T47D (cell line): ENCODE measurements at places on chromosomes 2 and 18.
A peak's percentile ranks its signal among the peaks of the same experiment; 100 is the strongest.

- no peak for DNase-seq
These were observed 54.2 kb downstream of the ACTR2 start for GRCh38 chr2:65281627-65282351.

DNA sequence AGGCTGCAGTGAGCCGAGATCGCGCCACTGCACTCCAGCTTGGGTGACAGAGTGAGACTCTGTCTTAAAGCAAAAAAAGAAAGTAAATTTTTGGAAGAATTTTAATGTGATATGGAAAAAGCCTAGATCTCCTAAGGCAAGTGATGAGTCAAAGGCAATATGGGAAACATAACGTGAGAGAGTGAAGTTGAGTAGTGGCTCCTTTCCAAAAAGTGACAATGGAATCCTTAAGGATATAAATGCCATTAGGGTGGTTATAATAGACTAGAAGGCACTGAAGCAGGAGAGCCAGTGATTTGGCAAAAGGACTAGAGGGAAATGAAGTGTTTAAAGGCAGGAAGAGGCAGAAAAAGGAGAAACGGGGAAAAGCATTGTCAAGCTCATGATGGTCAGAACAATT is 25.6 kb downstream of the ARHGAP28 start:
- no peak for DNase-seq

DNA sequence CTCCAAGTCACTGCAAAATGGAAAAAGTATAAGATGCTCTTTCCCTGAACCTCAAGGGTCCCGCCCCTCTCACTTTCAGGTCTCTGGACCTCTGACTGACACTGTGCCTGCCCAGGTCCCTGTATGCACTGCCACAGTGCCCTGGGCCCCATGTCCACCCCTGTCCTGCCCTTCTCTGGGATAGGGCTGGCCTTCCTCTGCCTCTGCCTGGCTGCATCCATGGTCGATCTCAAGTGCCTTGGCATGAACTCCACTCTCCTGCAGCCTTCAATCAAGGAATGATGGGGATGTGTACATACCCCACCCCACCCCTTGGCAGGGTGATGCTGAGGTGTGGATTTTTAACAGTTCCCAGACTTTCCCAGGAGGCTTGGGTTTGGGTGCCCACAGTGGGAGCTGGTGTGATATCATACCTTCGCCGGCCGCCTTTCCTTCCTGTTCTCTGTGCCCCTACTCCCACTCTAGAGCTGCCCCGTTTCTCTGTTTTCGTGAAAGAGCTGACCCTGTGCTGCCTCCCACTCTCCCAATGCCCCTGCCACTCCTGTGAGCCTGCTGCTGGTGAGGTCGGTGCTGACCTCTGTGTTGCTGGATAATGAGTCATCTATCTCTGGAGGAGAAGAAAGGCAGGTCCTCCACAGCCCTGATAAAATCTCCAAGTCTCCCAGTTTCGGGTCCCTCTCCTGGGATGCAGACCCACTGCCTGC is 18.9 kb downstream of the PTPN18 start:
- DNase-seq, result no peak

DNA sequence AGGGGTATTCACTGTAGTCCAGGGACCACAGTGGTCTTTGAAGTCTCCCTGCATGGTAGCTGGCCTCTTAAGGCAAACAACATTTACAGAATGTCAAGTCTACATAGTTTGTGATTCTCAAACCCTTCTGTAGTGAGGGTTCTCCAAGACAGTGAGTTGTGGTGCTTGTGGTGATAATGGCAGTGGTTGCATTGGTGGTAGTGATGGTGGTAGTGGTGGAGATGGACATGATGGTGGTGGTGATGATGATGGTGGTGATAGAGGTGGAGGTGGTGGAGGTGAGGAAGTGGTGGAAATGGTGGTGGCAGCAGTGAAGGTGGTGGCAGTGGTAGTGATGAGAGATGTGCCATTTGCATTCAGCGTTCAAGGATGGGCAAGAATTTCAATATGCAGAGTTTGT is 104.9 kb downstream of the TACR1 start:
- no peak for DNase-seq

- DNase-seq, result no peak
These were observed 374.0 kb downstream of the ZNF516 start for GRCh38 chr18:76121011-76121410.

DNA sequence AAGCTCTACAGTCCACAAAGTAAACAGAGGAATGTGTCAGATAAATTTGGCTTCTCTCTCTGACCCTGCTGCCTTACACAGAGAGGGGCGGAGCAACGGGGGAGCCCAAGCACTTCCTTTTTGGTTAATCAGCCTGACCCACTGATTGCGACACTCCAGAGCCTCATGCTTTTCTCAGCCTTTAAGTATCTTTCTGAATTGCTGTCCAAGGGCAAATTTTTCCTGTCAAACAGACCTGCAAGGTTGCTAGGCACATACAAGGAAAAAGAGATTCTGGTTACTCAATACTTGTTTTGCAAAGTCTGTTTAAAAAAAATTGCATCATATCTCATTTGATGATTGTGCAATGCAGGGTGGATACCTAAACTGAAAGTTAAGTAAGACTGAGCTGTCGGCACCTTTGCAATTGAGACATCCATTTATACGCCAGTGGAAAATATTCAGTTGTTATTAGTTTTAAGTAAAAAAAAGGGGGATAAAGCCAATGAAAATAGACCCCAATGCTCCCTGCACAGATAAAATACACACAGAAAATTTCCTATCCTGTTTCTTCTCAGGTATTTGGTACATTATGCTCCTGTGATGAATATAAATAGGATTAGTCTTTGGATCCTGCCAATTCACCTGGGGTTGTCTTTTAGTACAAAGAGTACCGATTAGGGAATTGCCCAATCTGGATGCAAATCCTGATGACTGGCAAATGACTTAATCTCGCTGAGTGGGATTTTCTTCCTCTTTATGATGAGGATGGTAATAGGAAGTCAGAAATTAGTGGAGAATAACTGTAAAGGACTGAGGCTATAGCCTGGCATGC is 260.2 kb upstream of the TRIB2 start:
- DNase-seq, result peak; percentile 7
